ENCODE measurements at places on chromosomes 4 and X.
A peak's percentile ranks its signal among the peaks of the same experiment; 100 is the strongest.

GRCh38 chr4:112111306-112111705 is 33.9 kb upstream of the FAM241A start:
- DNase-seq: no peak
- H3K27ac ChIP-seq: no peak overlapping the region
- H3K4me3 ChIP-seq: no peak overlapping the region

DNA sequence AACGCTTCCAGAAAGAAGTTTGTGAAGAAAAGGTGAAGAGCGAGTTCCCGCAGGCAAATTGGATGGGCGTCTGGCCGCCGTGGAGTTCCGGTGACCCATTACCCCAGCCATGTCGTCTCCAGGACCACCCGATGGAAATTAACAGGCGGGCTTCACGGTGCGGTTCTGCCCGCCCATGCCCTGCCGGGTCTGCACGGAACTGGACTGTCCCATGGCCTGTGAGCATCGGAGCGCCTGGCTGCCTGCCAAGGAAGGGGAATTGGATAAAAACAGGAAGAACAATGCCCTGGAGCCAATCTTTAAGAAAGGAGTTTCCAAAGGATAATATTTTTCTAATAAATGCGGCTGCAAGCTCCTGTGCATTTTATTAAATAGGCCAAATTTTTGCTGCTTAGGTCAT is 319.8 kb upstream of the SLC7A11 start:
- no peaks in the 10 kb centered on the region for H3K4me1 ChIP-seq
- H3K4me3 ChIP-seq: no peak overlapping the region
- H3K27ac ChIP-seq: no peak overlapping the region
- no peaks in the 10 kb centered on the region for H3K27me3 ChIP-seq
- H3K36me3 ChIP-seq: no peaks in the 10 kb centered on the region
- DNase-seq: no peak

DNA sequence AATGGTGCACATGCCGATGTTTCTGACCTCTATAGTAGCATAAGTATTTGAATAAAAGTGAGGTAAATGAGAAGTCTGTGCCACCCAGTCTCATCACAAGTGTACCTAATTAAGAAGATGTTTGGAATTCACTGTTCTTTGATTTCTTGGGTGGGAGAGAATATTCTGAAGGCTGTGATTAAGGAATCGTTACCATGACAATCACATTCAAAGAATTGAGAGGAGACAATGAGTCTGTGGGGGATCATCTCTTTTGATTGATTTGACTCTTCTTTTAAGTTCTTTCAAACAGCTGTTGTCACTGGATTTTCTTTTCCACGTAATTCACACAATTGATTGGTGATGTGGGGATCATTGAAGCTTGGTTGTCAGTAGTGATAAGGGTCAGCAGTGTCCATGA is 18.1 kb downstream of the FHL1 start:
- H3K36me3 ChIP-seq: no peaks in the 10 kb centered on the region
- H3K27me3 ChIP-seq: no peaks in the 10 kb centered on the region
- peaks cover 3% of the 10 kb centered on the region for H3K4me1 ChIP-seq
- no peak for DNase-seq
- no peak overlapping the region for H3K4me3 ChIP-seq

- peak overlapping the region; percentile 85 for H3K27ac ChIP-seq
- H3K4me3 ChIP-seq: no peak overlapping the region
- H3K4me1 ChIP-seq: peaks cover 45% of the 10 kb centered on the region
- no peaks in the 10 kb centered on the region for H3K27me3 ChIP-seq
These were observed 32.2 kb downstream of the TBC1D14 start for GRCh38 chr4:6941796-6942195.

GRCh38 chr4:38075370-38076152 is 115.4 kb downstream of the PTTG2 start:
- H3K27ac ChIP-seq: no peak overlapping the region
- H3K27me3 ChIP-seq: no peaks in the 10 kb centered on the region
- no peak overlapping the region for H3K4me3 ChIP-seq
- H3K4me1 ChIP-seq: no peaks in the 10 kb centered on the region
- H3K36me3 ChIP-seq: no peaks in the 10 kb centered on the region

DNA sequence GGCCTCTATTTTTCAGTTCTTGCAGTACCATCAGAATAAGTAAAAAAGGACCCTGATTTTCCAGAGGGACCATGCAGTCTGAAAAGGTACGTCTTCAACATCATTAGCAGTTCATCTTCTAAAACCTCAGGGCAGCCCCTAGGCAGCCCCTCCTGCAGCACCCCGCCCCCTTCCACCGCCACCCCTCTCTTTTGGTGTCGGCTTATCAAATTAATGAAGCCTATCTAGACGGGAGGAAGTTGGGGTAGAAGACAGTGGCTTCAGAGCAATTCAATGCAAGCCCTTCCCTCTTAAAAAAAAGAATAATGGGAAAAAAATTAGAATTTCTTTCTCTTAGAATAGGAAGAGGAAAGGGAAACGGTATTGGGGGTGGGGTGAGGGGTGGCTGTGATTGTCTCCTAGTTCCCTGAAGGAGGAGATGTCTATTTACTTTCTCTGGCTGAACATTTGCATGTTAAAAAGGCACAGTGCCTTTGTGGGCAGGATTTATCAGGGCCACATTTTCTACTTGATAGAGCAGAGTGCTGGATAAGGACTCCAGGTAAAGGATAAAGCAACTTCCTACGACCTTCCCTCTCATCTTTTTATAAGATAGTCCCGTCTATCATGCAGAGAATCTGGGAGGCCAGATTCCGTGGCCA is 159.4 kb downstream of the MGST2 start:
- no peak for DNase-seq
- no peak overlapping the region for H3K4me3 ChIP-seq
- H3K27me3 ChIP-seq: no peaks in the 10 kb centered on the region
- H3K27ac ChIP-seq: no peak overlapping the region
- H3K4me1 ChIP-seq: no peaks in the 10 kb centered on the region

DNA sequence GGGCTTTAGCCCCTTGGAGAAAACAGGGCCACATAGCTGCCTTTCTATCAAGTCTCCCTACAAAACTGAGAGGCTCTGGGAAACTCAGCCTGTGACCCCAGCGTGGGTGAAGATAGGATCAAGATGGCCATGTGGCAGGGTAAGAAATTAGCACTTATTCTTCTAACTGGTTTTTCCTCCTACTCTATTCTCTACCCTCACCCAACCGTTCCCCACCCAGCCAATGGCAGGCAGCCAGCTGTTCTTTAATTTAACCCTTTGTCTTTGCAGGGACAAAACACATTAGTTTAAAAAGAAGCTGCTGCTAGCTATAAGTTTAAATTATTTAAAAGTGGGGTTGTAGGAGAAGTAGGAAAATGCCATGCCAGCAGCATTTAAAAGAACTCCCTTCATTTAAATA is 2.8 kb downstream of the CLCN5 start:
- H3K27me3 ChIP-seq: no peaks in the 10 kb centered on the region
- DNase-seq: no peak
- H3K4me3 ChIP-seq: no peak overlapping the region
- H3K36me3 ChIP-seq: peaks cover 5% of the 10 kb centered on the region
- no peak overlapping the region for H3K27ac ChIP-seq

DNA sequence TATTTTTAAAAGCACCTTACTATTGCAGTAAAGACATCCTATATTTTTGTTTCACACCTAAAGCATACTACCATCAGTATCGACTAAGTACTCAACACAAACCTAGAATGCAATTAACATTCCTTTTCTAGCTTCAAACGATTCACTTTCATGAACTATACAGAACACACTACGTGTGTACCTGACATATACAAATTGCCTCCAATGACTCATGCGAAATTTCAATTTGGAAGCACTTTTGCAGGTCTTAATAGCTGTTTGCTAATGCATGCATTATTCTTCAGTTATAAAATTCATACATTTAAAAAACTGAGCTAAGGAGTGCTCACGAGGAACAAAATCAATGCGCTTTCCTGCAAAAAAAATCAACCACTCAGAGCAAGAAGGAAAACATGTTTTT is 19.7 kb upstream of the GPM6B start:
- no peak for DNase-seq
- no peaks in the 10 kb centered on the region for H3K27me3 ChIP-seq
- H3K27ac ChIP-seq: no peak overlapping the region
- H3K4me1 ChIP-seq: no peaks in the 10 kb centered on the region

- peak; percentile 41 for DNase-seq
- H3K4me3 ChIP-seq: no peak overlapping the region
- no peaks in the 10 kb centered on the region for H3K36me3 ChIP-seq
- H3K27ac ChIP-seq: no peak overlapping the region
- H3K27me3 ChIP-seq: no peaks in the 10 kb centered on the region
These were observed 343.5 kb downstream of the RAPGEF2 start for GRCh38 chr4:159446266-159446976.

DNA sequence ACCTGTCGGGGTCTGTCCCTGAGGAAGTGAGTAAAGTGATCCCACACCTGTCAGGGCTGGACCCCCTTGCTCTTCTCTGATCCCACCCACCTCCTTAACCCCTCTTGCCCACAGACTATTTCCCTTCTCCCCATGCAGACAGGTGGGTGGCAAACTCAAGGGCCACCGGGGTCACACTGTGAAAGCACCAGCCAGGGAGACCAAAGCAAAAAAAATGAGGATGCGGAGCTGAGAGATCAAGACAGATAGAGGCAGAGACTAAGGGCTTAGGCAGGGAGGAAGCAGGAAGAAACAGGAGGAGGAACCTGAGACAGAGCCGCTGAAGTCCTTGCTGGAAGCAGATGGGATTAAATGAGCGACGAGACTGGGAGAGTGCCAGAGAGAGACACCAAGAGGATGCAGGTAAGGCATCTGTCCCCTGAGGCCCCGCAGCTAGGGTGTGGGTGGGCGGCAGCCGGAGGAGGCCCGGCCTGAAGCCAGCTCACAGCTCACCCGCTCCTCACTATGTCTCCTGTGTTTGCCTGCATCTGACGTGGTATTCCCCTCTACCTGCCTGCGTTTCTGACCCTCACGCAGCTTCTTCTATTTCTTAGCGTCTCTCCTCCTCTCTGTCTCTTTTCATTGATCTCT is 7.2 kb downstream of the TIMM17B start:
- H3K27ac ChIP-seq: peak overlapping the region; percentile 65
- no peak for DNase-seq
- peak overlapping the region; percentile 59 for H3K4me3 ChIP-seq
- no peaks in the 10 kb centered on the region for H3K4me1 ChIP-seq
- no peaks in the 10 kb centered on the region for H3K27me3 ChIP-seq

- H3K4me1 ChIP-seq: no peaks in the 10 kb centered on the region
- no peak overlapping the region for H3K27ac ChIP-seq
- H3K36me3 ChIP-seq: no peaks in the 10 kb centered on the region
- no peak overlapping the region for H3K4me3 ChIP-seq
- H3K27me3 ChIP-seq: no peaks in the 10 kb centered on the region
- DNase-seq: no peak
These were observed 139.5 kb downstream of the PDLIM5 start for GRCh38 chr4:94591289-94591688.

- no peak for DNase-seq
- H3K27me3 ChIP-seq: no peaks in the 10 kb centered on the region
- no peaks in the 10 kb centered on the region for H3K4me1 ChIP-seq
- no peak overlapping the region for H3K4me3 ChIP-seq
- no peak overlapping the region for H3K27ac ChIP-seq
These were observed 32.6 kb upstream of the FAM241A start for GRCh38 chr4:112112590-112113170.

DNA sequence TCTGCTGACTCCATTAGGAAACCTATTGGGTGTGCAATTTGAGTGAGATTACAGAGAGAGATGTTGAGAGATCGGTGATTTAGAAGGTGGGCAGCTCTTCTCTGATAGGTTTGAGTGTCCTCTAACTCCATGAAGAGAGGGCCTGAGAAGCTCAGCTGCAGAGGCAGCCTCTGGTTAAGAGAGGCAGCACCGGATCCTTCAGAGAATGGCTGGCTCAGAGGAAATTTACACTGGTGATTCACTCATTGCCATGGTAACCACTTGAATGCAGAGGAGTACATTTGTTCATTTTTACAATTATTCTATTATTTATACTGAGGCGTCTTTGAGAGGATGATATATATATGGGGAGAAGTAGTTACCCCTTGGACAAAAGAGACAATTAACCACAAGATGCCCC is 171.7 kb downstream of the PDGFRA start:
- H3K36me3 ChIP-seq: no peaks in the 10 kb centered on the region
- H3K27ac ChIP-seq: no peak overlapping the region
- no peak for DNase-seq
- no peaks in the 10 kb centered on the region for H3K27me3 ChIP-seq

GRCh38 chr4:123522081-123522480 is 125.5 kb downstream of the SPRY1 start:
- no peaks in the 10 kb centered on the region for H3K36me3 ChIP-seq
- no peak overlapping the region for H3K4me3 ChIP-seq
- H3K27ac ChIP-seq: peak overlapping the region; percentile 75
- no peaks in the 10 kb centered on the region for H3K4me1 ChIP-seq

- no peak overlapping the region for H3K27ac ChIP-seq
- H3K4me1 ChIP-seq: no peaks in the 10 kb centered on the region
- no peaks in the 10 kb centered on the region for H3K27me3 ChIP-seq
- no peak overlapping the region for H3K4me3 ChIP-seq
- no peak for DNase-seq
These were observed 6.3 kb downstream of the UBA6 start for GRCh38 chr4:67694662-67695061.

DNA sequence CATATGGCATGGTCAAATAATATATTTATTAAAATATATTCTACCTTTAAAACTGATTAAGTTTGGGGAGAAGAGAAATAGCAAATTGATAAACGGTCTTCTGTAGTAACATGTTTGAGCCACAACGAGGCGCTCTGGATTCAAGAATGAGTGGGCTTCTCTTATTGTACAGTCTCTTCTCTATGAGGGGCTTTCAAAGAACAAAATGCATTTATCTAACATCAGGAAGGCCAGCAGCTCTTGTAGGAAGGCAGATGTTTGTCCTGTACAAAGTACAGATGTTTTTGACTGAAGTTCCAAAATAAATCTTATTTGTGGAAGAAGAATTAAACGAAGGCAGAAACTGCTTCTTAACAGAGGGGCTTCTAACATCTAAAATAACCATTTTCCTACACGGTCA is 153.6 kb downstream of the RASL11B start:
- H3K4me1 ChIP-seq: 0 out of 2 replicates have a peak, but pooled peaks cover 4% of the 10 kb centered on the region
- no peaks in the 10 kb centered on the region for H3K27me3 ChIP-seq
- no peaks in the 10 kb centered on the region for H3K36me3 ChIP-seq
- H3K27ac ChIP-seq: no peak overlapping the region
- no peak overlapping the region for H3K4me3 ChIP-seq

DNA sequence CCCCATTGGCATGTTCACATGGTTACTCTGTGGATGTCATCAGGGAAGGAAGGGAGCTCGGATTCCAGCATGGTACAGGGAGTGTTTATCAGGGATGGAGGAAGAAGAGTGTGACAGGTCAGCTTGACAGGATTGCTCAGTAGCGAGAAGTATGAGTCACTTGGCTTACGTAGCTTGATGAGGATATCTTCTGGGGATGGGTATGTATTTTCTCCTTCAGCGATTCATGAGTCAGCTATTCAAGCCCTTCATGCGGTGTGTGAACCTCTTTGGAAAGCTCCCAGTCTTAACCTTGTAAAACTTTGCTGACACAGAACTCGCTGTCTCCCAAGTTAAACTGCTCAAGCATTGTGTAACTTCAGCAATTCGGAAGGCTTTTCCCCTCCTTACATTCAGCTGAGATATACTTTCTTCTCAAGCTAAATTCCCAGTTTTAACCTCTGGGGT is 275.4 kb downstream of the ARHGAP10 start:
- no peaks in the 10 kb centered on the region for H3K36me3 ChIP-seq
- no peaks in the 10 kb centered on the region for H3K27me3 ChIP-seq
- H3K27ac ChIP-seq: no peak overlapping the region
- DNase-seq: peak; percentile 39
- H3K4me3 ChIP-seq: no peak overlapping the region
- peaks cover 2% of the 10 kb centered on the region for H3K4me1 ChIP-seq

GRCh38 chrX:134670134-134670924 is 12.1 kb upstream of the PLAC1 start:
- no peaks in the 10 kb centered on the region for H3K4me1 ChIP-seq
- H3K36me3 ChIP-seq: no peaks in the 10 kb centered on the region
- DNase-seq: peak; percentile 41
- H3K4me3 ChIP-seq: no peak overlapping the region
- no peaks in the 10 kb centered on the region for H3K27me3 ChIP-seq
